Uterus (tissue), 4 donors: ENCODE measurements at places on chromosomes 6 and 20. TPM values are rescaled to one million over a fixed set of nuclear protein-coding genes. Genes with fewer than 3 reads are reported as not detected.

The CLPSL2 gene
- not detected for total RNA-seq

The TRDN gene
- total RNA-seq: not detected

The SIM1 gene
- not detected for total RNA-seq

GRCh38 chr6:32854376-32855178 is 585 bp downstream of the PSMB9 start:
- peak; percentile 47 for DNase-seq

- DNase-seq: no peak
These were observed 14.9 kb downstream of the AARS2 start for GRCh38 chr6:44298055-44298803.

The GLYATL3 gene
- not detected for total RNA-seq

GRCh38 chr20:19073584-19074218 is 138.7 kb upstream of the SLC24A3 start:
- DNase-seq: no peak

- no peak for DNase-seq
These were observed 35.4 kb downstream of the CEP250 start for GRCh38 chr20:35490736-35491181.

DNA sequence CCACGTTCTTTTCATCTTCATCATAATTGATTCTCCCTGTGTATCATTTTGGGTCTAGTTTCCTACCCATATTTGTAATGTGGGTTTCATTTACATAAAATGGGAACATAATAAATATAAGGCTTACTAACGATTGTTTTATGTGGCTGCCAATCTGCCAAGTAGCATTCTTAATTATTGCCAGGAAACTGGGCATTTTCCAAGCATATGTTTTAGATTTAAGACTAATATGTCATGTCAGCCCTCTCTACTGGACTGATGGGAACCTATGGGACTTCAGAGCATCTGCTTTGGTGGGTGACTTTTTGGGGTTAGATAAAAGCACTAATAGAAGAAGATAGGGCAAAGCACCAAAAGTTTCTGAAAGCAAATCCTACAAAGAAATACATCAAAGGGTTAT is 157.5 kb downstream of the TBX18 start:
- DNase-seq: no peak

DNA sequence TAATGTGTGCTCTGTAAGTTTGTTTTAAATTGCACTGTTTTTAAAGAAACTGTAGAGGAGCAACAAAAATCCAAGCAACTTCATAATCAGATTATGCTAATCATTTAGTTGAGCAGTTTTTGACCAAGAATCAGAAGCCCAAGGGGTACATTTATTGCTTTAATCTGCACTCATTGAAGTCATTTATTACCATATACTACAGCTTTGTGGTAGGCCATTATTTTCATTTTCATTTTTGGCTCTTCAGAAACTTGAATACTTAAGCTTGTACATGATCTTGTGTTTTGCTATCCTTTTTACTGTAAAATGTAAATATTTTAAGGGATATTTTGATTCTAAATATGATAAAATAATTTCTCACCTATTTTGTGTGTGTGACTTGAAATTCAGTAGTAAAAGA is 78.5 kb downstream of the PHF3 start:
- DNase-seq: no peak

DNA sequence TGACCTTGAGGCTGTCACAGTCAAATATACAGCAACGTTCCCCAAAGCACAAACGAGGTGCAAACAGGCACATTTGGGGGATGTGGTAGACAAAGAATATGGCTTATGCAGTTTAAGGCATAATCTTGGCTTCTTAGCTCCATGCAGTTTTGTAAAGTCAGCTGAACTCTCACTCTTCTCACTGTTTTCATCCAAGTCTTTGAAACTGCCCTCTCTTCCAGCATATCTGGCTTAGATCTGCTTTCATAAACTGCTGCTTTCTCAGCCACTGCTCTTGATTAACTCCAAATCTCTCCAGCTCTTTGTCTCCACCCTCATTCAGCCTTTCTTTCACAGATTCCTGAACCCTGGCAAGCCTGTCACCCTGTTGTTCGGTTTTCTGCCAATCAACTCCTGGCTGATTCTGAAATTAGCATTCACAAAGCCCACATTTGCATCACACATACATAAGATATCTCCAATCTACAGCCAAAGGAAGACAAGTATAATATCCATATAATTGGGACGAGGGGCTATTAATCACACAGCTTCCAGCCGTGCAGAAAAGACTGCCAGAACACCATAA is 301.1 kb upstream of the RNF217 start:
- no peak for DNase-seq

DNA sequence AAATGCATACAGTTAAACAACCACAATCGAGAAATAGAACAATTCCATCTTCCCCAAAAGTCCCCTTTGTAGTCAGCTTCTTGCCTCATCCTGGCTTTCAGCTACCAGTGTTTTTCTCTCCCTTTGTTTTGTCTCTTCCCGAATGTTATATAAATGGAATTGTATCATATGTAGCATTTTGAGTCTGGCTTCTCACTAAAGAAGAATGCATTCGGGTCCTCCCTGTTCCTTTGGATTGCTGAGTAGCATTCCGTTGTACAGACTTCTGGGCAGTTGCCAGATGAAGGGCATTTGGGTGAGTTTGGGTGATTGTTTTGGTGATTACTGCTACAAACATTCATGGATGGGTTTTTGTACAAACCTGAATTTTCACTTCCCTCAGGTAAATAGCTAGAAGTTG is 27.8 kb downstream of the PRPH2 start:
- no peak for DNase-seq

- no peak for DNase-seq
These were observed 176.4 kb upstream of the AKAP12 start for GRCh38 chr6:151063352-151063751.

The BHLHE23 gene
- not detected for total RNA-seq

- DNase-seq: no peak
These were observed 113.0 kb upstream of the EYA4 start for GRCh38 chr6:133128191-133128590.

DNA sequence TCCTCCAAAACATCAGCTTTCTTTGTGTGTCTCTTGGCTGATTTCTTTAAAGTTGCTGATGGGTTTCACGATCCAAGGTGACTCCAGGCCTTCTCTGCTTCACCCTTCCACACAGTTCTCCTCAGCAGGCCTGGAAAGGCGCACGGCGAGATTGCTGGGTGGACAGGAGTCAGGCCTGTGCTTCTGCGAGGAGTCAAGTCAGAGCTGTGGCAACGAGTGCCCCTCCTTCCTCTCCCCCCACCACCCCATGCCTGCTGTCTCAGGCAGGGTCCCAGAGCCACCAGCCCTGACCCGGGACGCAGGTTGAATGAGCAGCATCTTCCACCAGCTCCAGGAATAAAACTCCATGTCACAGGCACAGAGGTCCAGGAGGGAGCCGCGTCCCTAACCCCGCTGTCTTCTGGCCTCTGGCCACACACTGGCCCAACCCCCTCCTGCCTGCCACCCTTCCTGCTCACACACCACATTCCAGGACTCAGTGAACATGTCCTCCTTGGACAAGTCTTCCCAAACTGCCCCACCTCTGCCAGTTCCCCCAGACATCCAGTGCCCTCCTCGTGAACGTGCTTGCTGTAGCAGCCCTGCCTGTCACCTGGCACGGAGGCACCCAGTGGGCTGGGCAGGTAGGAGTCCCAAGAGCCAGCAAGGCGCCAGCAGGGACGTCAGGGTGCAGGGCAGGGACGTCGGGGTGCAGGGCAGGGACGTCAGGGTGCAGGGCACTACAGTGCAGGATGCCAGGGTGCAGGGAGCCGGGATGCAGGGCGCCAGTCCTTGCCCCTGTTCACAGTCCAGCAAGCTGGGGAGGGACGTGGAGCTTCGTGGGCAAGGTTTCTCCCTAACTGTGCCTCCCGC is 7.2 kb upstream of the NTSR1 start:
- DNase-seq: no peak

- no peak for DNase-seq
These were observed 101.2 kb downstream of the SMPDL3A start for GRCh38 chr6:122890250-122890649.

- no peak for DNase-seq
These were observed 813.1 kb downstream of the KIF16B start for GRCh38 chr20:15760001-15760621.
